Stimulated activated CD8-positive, alpha-beta memory T cell treated with anti-CD3 and anti-CD28 coated beads, Interleukin-4, amount 100 ng/mL, for 4 hours (primary cell): ENCODE measurements at places on chromosomes 1 and 21.
A peak's percentile ranks its signal among the peaks of the same experiment; 100 is the strongest.

- DNase-seq, result no peak
Measured at GRCh38 chr1:65759516-65759915, 33.2 kb upstream of the PDE4B start.

- DNase-seq, result no peak
Measured at GRCh38 chr1:168497376-168497950, 46.3 kb downstream of the XCL2 start.

DNA sequence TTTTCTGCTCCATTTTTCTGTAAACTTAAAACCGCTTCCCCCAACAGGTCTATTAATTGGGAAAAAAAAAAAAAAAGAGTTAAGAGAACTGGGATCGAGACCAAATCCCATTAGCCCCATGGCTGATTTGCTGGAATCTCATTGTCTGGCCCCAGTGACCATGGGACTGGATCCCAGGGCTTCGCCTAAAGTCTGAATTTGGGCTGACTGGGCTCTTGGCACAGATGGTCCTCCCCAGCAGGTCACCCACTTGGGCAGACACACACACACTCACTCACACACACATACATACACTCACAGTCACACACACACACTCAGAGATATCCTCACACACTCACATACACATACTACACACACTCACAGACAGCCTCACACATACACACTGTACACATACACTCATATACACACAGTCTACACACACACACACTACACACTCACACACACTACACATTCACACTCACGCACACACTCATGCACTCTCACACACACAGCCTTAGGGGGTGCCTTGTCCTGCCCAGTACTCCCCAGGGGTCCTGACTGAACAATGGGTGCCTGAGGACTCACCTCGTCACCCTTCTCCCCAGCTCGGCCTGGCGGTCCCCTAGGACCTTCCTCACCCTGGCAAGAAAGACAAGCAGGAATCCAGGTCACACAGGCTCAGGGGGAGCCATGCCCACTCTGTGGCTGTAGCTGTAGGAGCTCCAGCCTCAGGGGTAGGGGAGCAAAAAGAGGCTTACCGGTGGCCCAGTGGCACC lies 7.5 kb downstream of the COL9A2 start:
- no peak for DNase-seq

- DNase-seq, result no peak
Measured at GRCh38 chr1:73953186-73953585, 244.8 kb downstream of the LRRIQ3 start.

DNA sequence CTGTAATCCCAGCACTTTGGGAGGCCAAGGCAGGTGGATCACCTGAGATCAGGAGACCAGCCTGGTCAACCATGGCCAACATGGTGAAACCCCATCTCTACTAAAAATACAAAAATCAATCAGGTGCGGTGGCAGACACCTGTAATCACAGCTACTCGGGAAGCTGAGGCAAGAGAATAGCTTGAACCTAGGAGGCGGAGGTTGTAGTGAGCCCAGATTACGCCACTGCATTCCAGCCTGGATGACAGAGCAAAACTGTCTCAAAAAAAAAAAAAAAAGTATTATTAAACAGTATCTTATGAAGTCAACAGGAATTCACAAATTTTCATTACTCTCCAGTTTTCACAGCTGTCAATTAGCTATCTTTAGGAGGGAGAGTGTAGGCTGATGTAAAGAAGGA lies 3.8 kb downstream of the ACBD6 start:
- DNase-seq, result no peak

- DNase-seq, result no peak
Measured at GRCh38 chr1:69196071-69196470, 371.7 kb upstream of the LRRC7 start.

GRCh38 chr1:196271212-196271947 lies 336.9 kb downstream of the KCNT2 start:
- no peak for DNase-seq

- no peak for DNase-seq
Measured at GRCh38 chr1:190183588-190183987, 294.1 kb downstream of the BRINP3 start.

GRCh38 chr1:171966426-171967220 lies 125.3 kb downstream of the DNM3 start:
- no peak for DNase-seq

GRCh38 chr1:172460177-172460576 lies 16.3 kb upstream of the PIGC start:
- no peak for DNase-seq

DNA sequence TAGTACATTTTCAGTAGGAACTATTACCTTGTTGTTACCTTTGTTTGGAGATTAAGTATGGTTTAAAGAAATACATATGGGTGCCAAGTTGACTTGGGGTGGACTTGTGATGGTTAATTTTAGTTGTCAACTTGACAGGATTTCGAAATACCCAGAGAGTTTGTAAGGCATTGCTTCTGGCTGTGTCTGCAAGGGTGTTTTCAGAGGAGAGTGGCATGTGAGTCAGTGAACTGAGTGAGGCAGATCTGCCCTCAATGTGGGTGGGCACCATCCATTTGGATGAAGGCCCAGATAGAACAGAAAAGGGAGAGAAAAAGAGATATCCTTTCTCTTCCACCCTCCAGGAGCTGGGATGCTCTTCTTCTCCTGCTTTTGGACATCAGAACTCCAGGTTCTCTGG lies 315.5 kb downstream of the GPATCH2 start:
- no peak for DNase-seq

DNA sequence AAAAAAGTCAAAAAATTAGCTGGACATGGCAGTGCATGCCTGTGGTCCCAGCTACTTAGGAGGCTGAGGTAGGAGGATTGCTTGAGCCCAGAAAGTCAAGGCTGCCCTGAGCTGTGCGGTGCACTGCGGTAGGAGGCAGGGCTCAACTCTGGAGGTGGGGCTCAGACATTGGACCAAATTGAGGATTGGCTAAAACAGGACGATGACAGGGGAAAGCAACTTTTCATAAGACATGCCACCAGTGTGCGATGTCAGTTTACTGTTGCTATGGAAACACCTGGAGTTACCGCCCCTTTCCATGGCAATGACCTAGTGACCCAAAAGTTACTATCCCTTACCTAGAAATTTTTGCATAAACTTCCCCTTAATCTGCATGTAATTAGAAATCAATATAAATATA lies 85.3 kb downstream of the DISP3 start:
- DNase-seq, result no peak

DNA sequence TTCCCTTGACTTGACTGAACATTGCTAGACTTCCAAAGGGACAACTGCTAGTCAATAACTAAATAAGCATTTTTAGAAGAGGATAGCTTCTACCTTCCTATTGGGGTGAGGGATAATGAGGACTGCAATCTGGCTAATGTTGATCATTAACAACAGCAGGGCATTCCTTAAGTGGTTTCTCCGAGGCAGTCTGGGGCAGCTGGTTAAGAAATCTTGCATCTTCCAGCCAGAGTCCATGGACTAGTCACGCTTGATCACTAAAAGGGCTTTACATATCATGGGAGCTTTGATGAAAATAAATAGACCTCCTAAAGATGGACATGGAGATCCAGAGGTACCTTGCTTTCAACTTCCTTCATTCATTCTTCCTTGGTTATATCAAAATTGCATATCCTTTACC lies 329.4 kb upstream of the ESRRG start:
- no peak for DNase-seq

DNA sequence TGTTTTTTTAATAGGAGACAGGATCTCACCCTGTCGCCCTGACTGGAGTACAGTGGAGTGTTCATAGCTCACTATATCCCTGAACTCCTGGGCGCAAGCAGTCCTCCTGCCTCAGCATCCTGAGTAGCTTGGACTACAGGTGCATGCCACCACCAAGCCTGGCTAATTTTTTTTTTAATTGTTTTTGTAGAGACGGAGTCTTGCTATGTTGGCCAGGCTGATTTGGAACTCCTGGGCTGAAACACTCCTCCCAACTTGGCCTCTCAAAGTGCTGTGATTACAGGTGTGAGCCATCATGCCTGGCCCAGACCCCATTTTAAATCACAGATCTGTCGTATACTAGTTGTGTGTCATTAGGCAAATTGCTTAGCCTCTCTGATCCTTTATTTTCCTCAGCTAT lies 161.1 kb downstream of the DYRK1A start:
- DNase-seq, result no peak

GRCh38 chr21:42454786-42455185 lies 41.2 kb downstream of the RSPH1 start:
- DNase-seq, result no peak

DNA sequence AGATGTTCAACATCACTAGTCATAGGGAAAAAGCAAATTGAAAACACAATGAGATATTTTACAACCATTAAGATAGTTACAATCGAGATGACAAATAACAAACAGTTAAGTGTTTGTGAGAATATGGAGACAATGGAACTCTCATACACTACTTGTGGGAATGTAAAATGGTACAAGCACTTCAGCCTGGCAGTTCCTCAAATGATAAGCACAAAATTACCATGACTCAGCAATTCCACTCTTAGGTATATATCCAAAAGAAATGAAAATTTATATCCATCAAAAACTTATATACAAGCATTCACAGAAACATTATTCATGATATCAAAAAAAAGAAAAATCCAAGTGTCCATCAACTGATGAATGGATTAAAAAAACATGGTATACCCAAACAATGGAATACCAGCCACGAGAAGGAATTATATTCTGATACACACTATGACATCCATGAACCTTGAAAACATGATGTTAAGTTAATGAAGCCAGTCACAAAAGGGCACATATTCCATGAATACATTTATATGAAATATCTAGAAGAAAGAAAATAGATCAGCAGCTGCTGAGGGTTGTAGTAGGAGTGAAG lies 76.4 kb downstream of the EVI5 start:
- DNase-seq, result no peak

DNA sequence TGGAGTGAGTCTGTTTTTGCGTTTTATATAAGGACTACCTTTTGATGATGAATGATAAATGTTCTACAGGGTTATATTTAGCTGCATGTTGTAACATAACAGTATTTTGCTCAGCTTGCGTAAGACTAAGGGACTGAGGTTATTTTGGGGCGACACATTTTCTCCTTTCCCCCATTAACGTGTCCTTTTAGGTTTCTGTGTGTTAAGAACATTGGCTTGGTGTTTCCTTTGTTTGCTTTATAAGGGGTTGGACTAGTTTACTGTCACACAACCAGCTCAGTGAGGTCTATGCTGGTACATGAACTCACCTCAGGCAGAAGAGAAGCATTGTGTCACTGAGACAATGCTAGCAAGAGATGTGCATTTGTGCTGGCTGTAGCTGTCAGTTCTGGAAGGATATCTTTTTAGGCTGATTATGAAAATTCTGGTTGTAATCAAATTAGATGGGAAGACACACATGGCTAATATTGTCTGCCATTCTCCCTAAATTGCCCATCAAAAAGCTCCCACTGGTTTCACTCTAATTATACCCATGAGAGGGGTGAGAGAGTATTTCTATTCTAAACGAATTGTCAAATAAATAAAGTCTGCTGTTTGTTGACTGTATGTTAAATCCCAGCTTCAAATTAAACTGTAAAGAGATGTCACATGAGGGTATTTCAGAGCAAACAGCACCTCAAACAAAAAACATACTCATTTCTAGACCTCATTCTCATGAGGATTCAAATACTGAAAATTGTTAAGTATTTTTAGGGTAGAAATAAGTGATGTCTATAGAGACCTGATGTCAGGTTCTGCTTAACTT lies 62.6 kb downstream of the CDC14A start:
- no peak for DNase-seq

- DNase-seq, result no peak
Measured at GRCh38 chr1:65581119-65581518, 160.7 kb downstream of the LEPR start.

DNA sequence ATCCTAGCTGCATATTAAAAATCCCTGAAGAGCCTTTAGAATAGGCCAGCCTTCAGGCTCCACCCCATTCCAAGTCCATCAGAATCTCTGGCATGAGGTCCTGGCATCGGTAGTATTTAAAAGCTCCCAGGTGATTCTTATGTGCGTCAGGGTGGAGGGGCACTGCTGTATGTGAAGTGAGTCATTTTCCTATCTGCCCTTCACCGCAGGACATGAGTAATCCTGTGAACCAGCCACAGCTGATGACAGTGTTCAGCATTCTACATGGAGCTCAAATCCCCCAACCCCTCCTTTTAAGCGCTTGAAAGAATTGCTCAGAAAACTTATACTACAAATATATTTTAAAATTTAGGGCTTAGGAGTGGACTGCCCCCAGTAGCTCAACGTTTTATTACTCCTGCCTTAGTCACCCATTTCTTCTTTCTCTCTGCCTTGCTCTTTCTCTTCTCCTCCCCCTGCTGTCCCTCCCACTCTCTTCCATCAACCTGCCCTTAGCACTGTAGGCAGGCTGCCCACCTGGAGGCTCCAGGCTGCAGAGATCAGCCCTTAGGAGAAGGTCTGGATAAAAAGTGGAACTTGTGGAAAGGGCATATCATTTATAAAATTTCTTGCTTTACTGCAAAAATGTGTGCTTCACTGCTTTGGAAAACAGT lies 73.8 kb upstream of the ZNF281 start:
- peak; percentile 15 for DNase-seq

DNA sequence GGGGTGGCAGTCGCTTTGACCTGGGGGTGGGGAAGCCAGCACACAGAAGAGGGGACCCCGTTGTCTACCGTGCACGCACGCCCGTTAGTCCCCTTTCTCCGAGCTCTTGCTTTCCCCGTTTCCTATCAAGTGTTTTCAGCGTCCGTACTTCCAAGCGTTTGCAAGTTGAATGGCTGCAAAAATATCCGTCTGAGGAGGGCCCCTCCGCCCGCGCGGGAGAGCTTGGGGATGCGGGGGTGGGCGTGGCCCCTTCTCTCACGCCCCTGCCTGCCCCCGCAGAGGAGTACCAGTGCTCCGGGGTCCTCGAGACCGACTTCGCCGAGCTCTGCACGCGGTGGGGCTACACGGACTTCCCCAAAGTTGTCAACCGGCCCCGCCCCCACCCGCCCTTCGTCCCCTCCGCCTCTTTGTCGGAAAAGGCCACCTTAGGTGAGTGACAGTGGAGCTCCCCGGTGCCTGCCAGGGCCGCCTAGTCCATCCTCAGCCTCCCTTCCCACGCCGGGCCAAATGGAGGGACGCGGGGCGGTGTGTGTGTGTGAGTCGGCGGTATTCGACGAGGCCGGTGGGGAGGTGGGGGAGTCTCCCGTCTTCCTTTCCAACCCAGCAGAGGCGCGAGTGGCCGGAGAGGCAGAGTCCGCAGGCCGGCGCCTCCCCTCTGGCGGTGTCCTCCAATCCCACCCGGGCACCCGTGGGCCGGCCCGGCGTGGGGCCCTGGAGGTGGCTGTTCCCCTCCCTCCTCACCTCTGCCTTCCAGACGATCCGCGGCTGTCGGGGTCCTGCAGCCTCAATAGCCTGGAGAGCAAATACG lies 3.4 kb downstream of the LRRC71 start:
- DNase-seq, result no peak

DNA sequence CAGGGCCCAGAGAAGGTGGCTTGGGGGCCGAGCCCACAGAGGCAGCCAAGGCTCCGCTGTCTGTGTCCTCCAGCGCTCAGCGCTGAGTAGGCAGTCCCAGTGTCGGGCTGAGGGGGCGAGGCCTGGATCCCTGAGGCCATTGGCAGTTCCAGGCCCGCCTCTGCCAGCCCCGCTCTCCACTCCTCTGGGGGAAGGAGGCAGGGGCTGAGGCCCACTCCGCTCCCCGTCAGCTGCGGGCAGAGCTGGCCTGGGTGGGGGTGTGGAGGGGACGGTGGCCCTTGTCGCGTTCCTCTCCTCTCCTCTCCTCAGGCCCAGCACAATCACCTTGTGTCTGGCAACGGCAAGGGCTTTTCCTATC lies 132.8 kb downstream of the CASZ1 start:
- DNase-seq, result no peak

- no peak for DNase-seq
Measured at GRCh38 chr1:177106614-177107365, 57.7 kb downstream of the ASTN1 start.

GRCh38 chr1:224894915-224895314 lies 34.6 kb upstream of the DNAH14 start:
- no peak for DNase-seq

- DNase-seq, result no peak
Measured at GRCh38 chr1:84166797-84167196, 22.7 kb downstream of the PRKACB start.
